ENCODE measurements at places on chromosomes 13 and 19. TPM values are rescaled to one million over a fixed set of nuclear protein-coding genes. Genes with fewer than 3 reads are reported as not detected.

DNA sequence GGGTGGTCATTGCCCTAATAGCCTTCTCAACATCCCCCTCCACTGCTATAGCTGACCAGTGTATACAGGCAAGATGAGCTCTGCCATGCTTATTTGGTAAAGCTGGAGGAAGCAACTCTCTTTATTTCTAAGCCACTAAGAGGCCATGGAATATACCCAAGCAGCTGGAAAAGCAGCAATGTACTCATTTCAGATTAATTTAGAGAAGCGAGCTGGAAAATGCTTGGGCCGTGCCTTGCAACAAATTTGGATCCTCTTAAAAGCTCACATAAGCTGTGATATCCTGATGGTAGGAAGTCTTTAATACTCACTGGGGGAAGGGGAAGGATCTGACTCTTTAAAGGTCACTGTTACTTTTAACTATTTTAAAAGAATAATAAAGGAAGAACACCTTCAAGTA is 77.8 kb downstream of the TEX26 start:
- H3K27ac ChIP-seq, result no peak overlapping the region
- no peak overlapping the region for H3K4me3 ChIP-seq
- H3K4me1 ChIP-seq, result peaks cover 3% of the 10 kb centered on the region
- H3K27me3 ChIP-seq, result peaks cover 67% of the 10 kb centered on the region
- H3K36me3 ChIP-seq, result no peaks in the 10 kb centered on the region

The SYNGR4 gene
- total RNA-seq, result not detected

- peak overlapping the region; percentile 93 for H3K27ac ChIP-seq
- peaks cover 2% of the 10 kb centered on the region for H3K36me3 ChIP-seq
- H3K4me3 ChIP-seq, result peak overlapping the region; percentile 97
- H3K27me3 ChIP-seq, result no peaks in the 10 kb centered on the region
- peaks cover 26% of the 10 kb centered on the region for H3K4me1 ChIP-seq
- no peak for DNase-seq
Observed at GRCh38 chr19:17860331-17860992, 752 bp downstream of the RPL18A start.

GRCh38 chr13:102020611-102021216 is 381.1 kb downstream of the FGF14 start:
- H3K36me3 ChIP-seq, result no peaks in the 10 kb centered on the region
- no peak overlapping the region for H3K27ac ChIP-seq
- no peak overlapping the region for H3K4me3 ChIP-seq
- no peak for DNase-seq

The ADGRE1 gene
- total RNA-seq, result 6.6 TPM

Data from T-helper 17 cell (primary cell).